Pancreas (tissue), 10 donors: ENCODE measurements at places on chromosomes 3 and 15. TPM values are rescaled to one million over a fixed set of nuclear protein-coding genes. Genes with fewer than 3 reads are reported as not detected.
A peak's percentile ranks its signal among the peaks of the same experiment; 100 is the strongest.

GRCh38 chr3:64327100-64327804, 102.0 kb upstream of the PRICKLE2 start:
- no peaks in the 10 kb centered on the region for H3K27me3 ChIP-seq
- H3K36me3 ChIP-seq = no peaks in the 10 kb centered on the region
- peak overlapping the region; percentile 3 for H3K27ac ChIP-seq

DNA sequence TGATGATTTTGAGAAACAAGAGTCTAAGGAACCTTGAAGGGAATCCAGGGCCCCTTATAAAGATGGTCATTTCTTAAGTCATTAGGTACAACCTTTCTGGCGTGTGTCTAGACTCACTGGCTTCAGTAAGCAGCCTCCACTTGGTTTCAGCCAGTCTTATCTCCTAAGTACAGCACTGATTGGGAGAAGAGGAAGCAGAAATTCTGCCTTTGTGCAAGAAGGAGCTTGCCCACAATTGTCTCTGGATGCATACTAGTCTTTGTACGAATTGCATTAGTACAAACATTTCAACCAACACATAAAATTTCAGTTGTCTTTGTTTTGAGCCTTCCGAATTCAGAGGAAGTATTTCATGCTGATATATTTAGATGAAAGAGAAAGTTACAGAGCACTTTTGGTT, 139.4 kb downstream of the SLCO3A1 start:
- no peak overlapping the region for H3K4me3 ChIP-seq
- DNase-seq = no peak
- no peaks in the 10 kb centered on the region for H3K36me3 ChIP-seq
- no peaks in the 10 kb centered on the region for H3K27me3 ChIP-seq

DNA sequence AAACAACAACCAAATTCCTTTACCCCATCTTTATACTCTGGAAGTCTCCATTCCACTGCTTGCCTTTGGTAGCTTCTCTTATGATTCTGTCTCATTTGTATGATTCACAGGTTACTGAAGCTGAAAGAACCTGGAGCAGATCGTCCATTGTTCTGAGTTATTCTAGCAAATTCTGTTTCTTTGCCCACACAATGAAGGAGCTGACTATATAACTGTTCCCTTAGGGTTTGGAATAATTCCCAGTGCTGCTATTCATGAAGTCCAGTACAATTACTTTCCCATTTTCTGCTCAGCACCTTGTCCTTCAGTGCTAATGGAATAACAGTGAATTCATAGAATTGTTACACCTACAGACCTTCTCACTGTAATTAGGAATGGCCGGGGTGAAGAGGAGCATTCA, 167.8 kb downstream of the CHST2 start:
- no peak overlapping the region for H3K27ac ChIP-seq
- H3K4me1 ChIP-seq = no peaks in the 10 kb centered on the region
- H3K36me3 ChIP-seq = no peaks in the 10 kb centered on the region
- DNase-seq = no peak
- no peaks in the 10 kb centered on the region for H3K27me3 ChIP-seq

- no peaks in the 10 kb centered on the region for H3K27me3 ChIP-seq
- H3K36me3 ChIP-seq = no peaks in the 10 kb centered on the region
- H3K27ac ChIP-seq = no peak overlapping the region
- H3K4me1 ChIP-seq = no peaks in the 10 kb centered on the region
- H3K4me3 ChIP-seq = no peak overlapping the region
- no peak for DNase-seq
Measured at GRCh38 chr15:89728254-89728653, 22.8 kb downstream of the MESP1 start.

- H3K27me3 ChIP-seq = peaks cover 5% of the 10 kb centered on the region
- H3K4me1 ChIP-seq = no peaks in the 10 kb centered on the region
- no peak overlapping the region for H3K27ac ChIP-seq
- no peak overlapping the region for H3K4me3 ChIP-seq
- DNase-seq = no peak
- H3K36me3 ChIP-seq = no peaks in the 10 kb centered on the region
Measured at GRCh38 chr15:58015565-58015964, 49.9 kb downstream of the ALDH1A2 start.

DNA sequence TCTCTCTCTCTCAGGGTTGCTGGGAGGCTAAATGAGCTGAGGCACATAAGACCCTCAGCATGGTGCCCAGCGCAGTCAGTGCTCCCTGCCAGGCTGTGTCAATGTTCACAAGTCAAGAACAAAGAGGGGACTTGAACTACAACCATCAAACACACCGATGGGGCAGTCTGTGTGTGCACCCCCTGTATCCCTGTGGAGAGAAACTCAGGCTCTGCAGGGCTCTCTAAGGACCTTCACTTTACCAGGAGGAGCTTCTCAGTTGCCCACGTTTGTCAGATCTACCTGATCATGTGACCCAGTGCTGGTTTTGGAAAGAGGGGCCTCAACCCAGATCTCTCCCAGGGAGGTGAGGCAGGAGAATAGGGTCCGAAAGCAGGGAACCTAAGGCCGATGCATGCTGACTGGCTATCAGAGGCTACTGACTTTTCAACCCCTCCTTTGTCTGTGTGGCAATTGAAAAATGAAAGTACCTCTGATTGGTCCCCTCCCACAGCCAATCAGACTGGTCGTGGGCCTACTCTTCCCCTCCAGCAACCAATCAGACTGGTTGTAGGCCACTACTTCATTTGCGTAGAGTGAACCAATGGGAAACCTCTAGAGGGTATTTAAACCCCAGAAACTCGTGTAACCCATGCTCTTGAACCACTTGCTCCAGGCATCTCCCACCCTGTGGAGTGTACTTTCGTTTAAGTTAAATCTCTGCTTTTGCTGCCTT, 34.0 kb downstream of the RHCG start:
- H3K4me3 ChIP-seq = peak overlapping the region; percentile 48
- H3K36me3 ChIP-seq = no peaks in the 10 kb centered on the region
- no peaks in the 10 kb centered on the region for H3K27me3 ChIP-seq
- DNase-seq = peak; percentile 73

DNA sequence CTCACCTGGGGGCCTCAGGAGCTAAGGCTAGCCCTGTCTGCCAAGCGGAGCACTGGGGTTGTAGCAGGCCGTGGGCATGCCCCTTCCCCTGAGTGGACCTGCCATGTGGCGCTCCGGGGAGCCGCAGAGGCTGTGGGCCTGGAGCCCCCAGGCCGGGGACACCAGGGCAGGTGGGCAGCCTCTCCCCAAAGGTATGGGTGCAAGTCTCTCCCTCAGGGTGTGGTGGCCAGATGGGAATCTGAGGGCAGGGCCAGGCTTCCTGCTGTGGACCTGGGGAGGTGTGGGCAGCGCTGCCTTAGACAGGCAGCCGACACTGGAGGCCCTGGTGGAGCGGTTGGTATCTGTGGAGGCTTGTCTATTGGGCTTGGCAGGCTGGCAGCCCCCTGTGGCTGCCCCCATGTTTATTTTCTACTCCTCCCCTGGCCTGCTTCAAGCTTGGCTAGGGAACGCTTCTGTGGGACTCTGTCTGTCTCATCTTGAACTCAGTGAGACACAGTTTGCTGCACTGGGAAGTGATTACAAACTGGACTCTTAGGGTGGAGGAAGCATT, 5.9 kb downstream of the ACVR2B start:
- no peak for DNase-seq
- no peaks in the 10 kb centered on the region for H3K27me3 ChIP-seq
- H3K27ac ChIP-seq = peak overlapping the region; percentile 77
- H3K4me3 ChIP-seq = peak overlapping the region; percentile 1
- H3K4me1 ChIP-seq = peaks cover 42% of the 10 kb centered on the region

GRCh38 chr3:96622878-96623277, 191.5 kb upstream of the EPHA6 start:
- H3K27ac ChIP-seq = no peak overlapping the region
- H3K4me1 ChIP-seq = no peaks in the 10 kb centered on the region
- H3K27me3 ChIP-seq = no peaks in the 10 kb centered on the region
- DNase-seq = no peak

DNA sequence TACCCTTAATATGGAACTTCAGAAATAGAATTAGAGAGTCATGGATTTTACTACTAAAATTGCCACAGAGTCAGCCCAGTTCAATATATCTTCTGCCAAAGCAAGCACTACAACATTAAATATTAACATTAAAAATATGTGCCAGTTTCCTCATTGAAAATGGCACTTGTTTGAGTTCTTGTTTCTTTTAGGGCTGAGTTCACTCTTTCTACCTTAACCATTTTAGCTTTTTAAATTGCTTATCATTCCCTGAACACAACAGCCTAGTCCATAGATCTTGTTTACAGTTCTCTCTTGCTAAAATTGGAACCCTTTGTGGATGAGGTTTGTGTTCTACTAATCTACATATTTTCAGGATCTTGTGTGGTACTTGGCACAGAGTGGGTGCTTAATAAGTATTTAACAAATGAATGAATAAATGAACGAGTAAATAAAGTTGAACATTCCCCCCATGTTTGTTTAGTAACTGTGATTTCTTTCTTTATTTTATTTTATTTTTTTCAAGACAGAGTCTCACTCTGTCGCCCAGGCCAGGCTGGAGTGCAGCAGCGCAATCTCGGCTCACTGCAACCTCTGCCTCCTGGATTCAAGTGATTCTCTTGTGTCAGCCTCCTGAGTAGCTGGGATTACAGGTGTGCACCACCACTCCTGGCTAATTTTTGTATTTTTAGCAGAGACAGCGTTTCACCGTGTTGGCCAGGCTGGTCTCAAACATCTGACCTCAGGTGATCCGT, 46.0 kb upstream of the SLC7A14 start:
- no peak overlapping the region for H3K4me3 ChIP-seq
- DNase-seq = no peak
- H3K27ac ChIP-seq = peak overlapping the region; percentile 67

DNA sequence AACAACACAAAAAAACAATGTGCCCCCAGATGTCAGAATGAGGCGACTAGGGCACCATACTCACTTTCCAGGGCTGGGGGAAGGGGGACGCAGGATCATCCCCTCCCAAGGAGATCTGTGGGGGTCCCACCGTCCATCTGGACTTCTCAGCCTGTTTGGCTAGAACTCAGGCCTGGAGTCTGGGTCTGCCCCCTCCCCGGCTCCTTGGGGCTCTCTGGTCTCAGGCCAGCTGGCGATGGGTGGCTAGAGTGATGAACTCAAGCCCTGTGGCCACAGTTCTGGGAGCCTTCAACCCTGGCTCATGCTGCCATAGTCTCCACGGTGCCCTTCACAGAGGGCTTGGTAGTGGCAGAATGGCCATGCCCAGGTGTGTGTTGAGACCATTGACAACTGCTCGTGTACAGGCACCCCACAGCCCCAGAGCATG, 13.6 kb downstream of the ZBTB47 start:
- H3K36me3 ChIP-seq = no peaks in the 10 kb centered on the region
- H3K4me3 ChIP-seq = no peak overlapping the region
- H3K4me1 ChIP-seq = no peaks in the 10 kb centered on the region
- no peak overlapping the region for H3K27ac ChIP-seq

- peaks cover 15% of the 10 kb centered on the region for H3K4me1 ChIP-seq
- H3K27ac ChIP-seq = peak overlapping the region; percentile 30
- no peak for DNase-seq
- no peaks in the 10 kb centered on the region for H3K36me3 ChIP-seq
- peak overlapping the region; percentile 2 for H3K4me3 ChIP-seq
Measured at GRCh38 chr3:71578054-71578751, 5.3 kb downstream of the FOXP1 start.

GRCh38 chr15:82970078-82970686, 15.8 kb upstream of the RAMAC start:
- no peaks in the 10 kb centered on the region for H3K27me3 ChIP-seq
- no peak overlapping the region for H3K4me3 ChIP-seq
- no peaks in the 10 kb centered on the region for H3K36me3 ChIP-seq
- peaks cover 19% of the 10 kb centered on the region for H3K4me1 ChIP-seq
- peak overlapping the region; percentile 70 for H3K27ac ChIP-seq
- no peak for DNase-seq

- H3K27ac ChIP-seq = peak overlapping the region; percentile 68
- H3K4me1 ChIP-seq = peaks cover 9% of the 10 kb centered on the region
- peak; percentile 86 for DNase-seq
- no peak overlapping the region for H3K4me3 ChIP-seq
- H3K27me3 ChIP-seq = no peaks in the 10 kb centered on the region
Measured at GRCh38 chr15:66803182-66803729, 101.2 kb downstream of the SMAD6 start.

GRCh38 chr15:24696842-24697241, 21.3 kb downstream of the NPAP1 start:
- no peaks in the 10 kb centered on the region for H3K36me3 ChIP-seq
- H3K27me3 ChIP-seq = no peaks in the 10 kb centered on the region
- no peak overlapping the region for H3K27ac ChIP-seq
- no peak overlapping the region for H3K4me3 ChIP-seq
- no peak for DNase-seq
- no peaks in the 10 kb centered on the region for H3K4me1 ChIP-seq

- no peak overlapping the region for H3K27ac ChIP-seq
- no peaks in the 10 kb centered on the region for H3K27me3 ChIP-seq
- H3K4me1 ChIP-seq = peaks cover 6% of the 10 kb centered on the region
- DNase-seq = no peak
- peaks cover 9% of the 10 kb centered on the region for H3K36me3 ChIP-seq
Measured at GRCh38 chr3:122421836-122422235, 6.0 kb upstream of the WDR5B start.

GRCh38 chr15:82647835-82648256, 683 bp upstream of the CPEB1 start:
- H3K27me3 ChIP-seq = no peaks in the 10 kb centered on the region
- H3K4me3 ChIP-seq = peak overlapping the region; percentile 30
- H3K36me3 ChIP-seq = no peaks in the 10 kb centered on the region
- DNase-seq = peak; percentile 7
- H3K27ac ChIP-seq = no peak overlapping the region

DNA sequence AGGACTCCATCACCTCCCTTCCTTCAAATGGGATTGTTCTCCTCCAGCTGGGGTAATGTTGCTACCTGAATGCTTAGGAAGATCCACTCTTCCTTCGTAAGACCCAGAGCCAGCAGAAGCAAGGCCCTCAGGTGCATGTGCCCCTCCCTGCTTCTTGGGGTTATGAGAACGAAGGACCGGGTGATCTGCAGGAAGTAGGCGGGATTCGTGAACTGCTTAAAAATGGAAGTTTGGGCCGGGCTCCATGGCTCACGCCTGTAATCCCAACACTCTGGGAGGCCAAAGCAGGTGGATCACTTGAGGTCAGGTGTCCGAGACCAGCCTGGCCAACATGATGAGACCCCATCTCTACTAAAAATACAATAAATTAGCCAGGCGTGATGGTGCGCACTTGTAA, 8.0 kb downstream of the TLR9 start:
- DNase-seq = no peak
- H3K27ac ChIP-seq = peak overlapping the region; percentile 77
- no peak overlapping the region for H3K4me3 ChIP-seq
- H3K4me1 ChIP-seq = peaks cover 16% of the 10 kb centered on the region

The ANKDD1A gene
- 4.6 TPM for polyA plus RNA-seq

The LTK gene
- 0.63 TPM for polyA plus RNA-seq

The RBP2 gene
- 1.0 TPM for polyA plus RNA-seq

The ZNF80 gene
- polyA plus RNA-seq = not detected

The REC114 gene
- polyA plus RNA-seq = not detected

The ADAMTS17 gene
- polyA plus RNA-seq = 4.2 TPM

The DCLK3 gene
- polyA plus RNA-seq = 0.04 TPM

The ERICH6 gene
- polyA plus RNA-seq = not detected
